Stimulated activated CD4-positive, alpha-beta T cell treated with anti-CD3 and anti-CD28 coated beads, TNF-alpha, amount 100 ng/mL, for 24 hours (primary cell): ENCODE measurements at places on chromosomes 13 and 19.
A peak's percentile ranks its signal among the peaks of the same experiment; 100 is the strongest.

- peak; percentile 14 for DNase-seq
These were observed 5.2 kb upstream of the ZNF507 start for GRCh38 chr19:32339988-32340874.

DNA sequence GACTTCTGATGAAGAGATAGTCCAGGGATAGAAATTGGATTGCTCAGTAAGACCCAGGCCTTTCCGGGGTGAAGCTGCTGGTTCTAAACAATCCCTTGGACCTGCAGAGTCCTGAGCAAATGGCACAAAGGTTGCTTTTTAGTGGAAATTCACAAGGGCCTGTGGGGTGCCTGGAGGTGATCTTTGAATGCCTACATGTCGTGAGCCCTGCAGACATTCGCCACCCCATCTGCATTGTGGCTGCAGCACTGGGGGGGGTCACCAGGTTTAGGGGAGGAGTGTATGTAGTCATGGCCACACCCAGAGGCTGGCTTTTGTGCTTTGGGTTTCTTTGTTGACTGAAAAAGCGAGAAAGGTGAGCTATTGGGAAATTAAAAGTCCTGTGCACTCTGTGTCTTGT, 41.4 kb downstream of the SLC7A9 start:
- DNase-seq, result no peak

DNA sequence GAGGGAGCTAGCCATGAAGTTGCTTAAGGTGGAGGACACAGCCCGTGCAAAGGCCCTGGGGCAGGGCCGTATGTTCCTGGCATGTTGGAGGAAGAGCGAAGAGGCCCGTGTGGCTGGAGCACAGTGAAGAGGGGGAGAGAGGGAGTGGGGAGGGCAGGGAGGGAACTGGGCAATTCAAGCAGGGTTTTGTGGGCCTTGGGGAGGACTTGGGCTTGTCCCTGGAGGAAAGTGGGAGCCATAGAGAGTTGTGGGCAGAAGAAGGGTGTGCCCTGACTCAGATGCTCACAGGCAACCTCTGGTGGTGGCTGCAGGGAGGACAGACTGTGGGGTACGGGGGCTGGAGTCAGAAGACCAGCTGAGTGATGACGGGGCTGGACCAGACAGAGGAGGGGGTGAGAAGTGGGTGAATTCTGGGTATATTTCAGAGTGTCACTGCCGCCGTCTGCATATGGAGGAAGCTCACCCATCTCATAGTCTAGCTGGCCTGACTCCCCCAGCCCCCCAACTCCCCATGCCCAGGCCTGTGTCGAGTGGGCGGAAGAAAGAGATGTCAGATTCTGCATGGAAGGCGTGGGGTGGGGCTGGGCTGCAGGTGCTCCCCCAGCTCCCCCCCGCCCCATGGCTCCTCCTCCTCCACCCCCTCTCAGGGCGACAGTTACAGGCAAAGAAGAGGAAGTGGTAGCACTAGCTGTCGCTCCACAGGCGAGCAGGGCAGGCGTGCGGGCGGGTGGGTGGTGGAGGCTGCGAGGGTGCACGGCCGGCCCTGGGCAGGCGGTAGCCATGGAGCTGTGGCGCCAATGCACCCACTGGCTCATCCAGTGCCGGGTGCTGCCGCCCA, at the start of gene VAV1:
VAV1 (plus strand) TSS at position 681 of the 838 bp plus-strand sequence; CDS start at position 781, 100 bp downstream.
- peak; percentile 62 for DNase-seq

- no peak for DNase-seq
These were observed 17.2 kb downstream of the POLRMT start for GRCh38 chr19:616062-616700.

- DNase-seq, result peak; percentile 94
These were observed at the start of gene MRPS31 for GRCh38 chr13:40770934-40771618. Gene MRPS31, minus strand, starts transcription at chr13:40771190. Its CDS starts 54 bp downstream, at chr13:40771136.

GRCh38 chr19:36638862-36639510, 27.7 kb downstream of the ZNF461 start:
- no peak for DNase-seq

DNA sequence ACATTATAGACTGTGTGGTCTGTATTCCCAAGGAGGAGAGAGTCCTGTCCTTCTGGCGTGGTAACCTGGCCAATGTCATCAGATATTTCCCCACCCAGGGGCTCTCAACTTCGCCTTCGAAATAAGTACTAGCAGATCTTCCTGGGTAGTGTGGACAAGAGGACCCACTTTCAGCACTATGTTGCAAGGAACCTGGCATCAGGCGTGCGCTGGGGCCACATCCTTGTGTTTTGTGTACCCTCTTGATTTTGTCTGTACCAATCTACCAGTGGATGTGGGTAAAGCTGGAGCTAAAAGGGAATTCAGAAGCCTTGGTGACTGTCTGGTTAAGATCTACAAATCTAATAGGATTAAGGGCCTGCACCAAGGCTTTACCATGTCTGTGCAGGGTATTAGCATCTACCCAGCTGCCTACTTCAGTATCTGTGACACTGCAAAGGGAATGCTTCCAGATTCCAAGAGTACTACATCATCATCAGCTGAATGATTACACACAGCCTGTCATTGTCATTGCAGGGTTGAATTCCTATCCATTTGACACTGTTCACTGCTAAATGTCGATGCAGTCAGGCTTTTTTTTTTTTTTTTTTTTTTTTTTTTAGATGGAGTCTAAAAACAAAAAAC, 148.0 kb downstream of the PRR20E start:
- DNase-seq, result no peak

- DNase-seq, result no peak
These were observed 17.5 kb upstream of the FLT3 start for GRCh38 chr13:28117689-28118377.

GRCh38 chr13:24687611-24688010, 7.4 kb downstream of the ATP12A start:
- no peak for DNase-seq

- DNase-seq, result no peak
These were observed 26.3 kb upstream of the ZNF83 start for GRCh38 chr19:52664461-52664860.

- DNase-seq, result no peak
These were observed 47.3 kb upstream of the GPR183 start for GRCh38 chr13:99354371-99354951.

DNA sequence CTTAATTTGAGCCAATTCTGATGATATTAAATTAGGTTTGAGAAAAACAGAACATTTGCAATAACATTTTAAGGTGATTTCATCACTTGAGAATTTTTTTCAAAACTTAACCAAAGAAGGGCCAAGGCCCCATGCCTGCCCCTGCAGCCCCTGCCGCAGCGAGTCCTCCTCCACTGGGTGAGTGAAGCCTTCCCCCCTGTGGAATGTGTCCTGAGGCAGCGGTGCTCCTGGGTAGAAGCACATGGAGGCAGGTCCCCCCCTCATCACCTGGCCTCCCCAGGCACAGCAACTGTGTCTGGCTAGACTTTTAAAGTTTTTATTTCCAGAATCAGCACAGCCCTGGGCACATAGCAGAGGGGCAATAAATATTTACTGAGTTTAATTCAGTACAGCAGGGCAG, 10.8 kb downstream of the SOX1 start:
- DNase-seq, result no peak

DNA sequence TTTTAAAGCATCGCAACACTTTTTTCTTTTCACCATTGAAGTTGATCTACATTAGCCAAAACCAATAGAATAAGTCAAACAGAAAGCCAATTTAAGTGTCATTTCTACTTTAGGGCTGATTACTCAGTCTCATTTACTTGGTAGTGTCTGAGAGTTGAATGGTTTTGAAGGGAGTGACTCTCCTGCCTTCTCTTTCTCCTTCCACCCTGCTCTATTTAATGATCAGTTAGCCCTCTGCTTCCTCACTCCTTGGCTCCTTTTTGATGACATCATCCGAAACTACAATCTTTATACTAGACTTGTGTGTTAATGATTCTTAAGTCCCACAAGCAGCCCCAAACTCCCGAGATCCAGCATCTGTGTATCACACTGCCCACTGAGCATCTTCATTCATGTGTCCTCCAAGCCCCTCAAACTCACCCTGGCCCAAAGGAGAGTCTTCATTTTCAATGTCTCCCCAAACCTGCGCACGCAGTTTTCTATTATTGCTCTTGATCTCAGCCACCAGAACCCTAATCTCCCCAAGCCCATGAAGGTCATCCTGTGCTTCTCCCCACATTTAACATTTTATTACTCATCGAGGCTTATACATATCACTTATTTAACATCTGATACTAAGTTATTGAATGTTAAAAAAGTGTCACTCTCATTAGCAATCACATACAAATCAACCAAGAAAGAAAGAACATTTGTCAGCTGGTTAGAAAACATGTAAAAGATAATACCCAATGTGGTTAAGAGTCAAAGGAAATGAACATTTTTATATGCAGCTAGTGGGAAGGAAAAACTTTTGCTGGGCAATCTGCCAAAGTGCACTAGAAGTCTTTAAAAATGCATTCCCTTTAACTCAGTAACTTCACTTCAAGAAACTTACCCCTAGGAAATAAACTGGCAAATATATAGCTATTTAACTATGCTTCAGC, 32.2 kb upstream of the ARGLU1 start:
- no peak for DNase-seq

GRCh38 chr19:56170261-56170660, 5.5 kb upstream of the GALP start:
- DNase-seq, result no peak

GRCh38 chr19:3370728-3371591, 4.6 kb downstream of the NFIC start:
- no peak for DNase-seq

DNA sequence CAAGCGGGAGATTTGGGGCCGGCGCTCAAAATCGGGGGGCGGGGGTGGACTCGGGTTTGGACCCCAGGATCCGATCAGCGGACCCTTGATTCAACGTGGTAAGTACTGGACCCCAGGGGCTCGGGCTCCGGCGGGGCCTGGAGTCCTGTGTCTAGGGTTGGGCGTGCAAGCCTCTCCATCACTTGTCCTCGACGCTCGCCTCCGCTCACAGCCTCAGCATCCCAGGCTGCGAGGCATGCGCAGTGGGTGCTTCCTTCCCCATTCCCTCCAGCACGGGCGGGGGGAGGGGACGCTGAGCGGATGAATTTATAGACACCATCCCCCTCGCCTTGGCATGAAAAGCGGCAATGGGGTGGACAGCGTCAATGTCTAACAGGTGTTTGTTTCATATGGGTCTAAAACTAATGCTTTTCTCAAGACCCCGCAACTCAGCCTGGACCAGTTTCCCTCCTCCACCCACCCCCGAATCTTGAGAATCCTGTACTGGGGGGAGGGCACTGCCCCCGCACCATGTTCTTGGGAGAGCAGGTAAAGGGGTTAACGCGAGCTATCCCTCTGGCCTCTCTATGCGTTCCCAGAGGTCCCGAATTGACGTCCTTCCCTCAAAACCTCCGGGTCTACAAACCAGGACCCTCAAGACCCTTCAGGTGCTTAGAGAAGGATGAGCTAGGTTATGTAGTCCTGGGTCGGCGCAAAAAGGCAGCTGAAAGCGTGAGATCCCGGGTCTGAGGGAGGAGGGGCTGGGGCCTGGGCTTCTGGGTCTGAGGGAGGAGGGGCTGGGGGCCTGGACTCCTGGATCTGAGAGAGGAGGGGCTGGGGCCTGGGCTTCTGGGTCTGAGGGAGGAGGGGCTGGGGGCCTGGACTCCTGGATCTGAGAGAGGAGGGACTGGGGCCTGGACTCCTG, 579 bp downstream of the CPT1C start:
- DNase-seq, result no peak

DNA sequence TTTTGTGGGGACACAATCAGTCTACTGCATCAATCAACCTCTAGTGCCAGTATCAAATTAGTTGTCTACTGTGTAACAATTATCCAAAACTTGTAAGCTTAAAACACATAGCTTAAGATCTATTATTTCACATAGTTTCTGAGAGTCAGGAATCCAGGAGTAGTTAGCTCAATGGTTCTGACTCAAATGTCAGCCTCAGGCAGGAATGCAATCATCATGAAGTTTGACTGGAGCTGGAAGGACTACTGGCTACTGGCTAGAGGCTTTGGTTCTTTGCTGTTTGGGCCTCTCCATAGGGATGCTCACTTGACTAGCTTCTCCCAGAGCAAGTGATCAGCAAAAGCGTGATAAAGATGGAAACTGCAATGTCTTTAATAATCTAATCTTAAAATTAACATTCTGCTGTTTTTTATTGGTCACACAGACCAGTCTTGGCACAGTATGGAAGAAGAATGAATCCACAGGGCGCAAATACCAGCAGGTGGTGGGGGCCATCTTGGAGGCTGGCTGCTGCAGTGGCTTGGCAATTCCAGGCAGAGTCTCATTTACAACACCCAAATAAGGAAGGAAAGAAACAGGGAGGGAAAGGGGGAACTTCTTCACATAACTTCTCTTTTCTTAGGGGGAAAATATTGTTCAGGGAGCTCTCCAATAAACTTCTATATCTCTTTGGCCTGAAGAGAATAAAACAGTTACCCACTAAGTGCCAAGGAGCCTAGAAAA, 15.7 kb downstream of the CAB39L start:
- no peak for DNase-seq

DNA sequence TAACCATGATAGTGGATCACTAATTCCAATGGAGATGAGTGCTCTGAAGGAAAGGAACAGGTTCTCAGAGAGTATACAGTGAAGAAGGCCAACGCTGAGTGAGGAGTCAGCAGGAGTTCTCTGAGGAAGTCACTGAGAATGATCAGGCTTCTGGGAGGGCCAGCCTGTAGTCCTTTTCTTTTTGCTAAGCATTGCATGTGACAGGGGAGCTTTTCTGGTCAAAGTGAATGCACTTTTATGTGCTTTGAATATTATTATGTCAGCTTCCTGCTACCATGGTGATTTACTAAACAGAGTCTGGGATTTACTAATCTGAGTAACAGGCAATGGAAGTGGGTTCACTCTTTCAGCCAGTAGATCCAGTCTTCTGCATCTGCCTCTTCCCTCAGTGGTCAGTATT, 81.1 kb upstream of the SERP2 start:
- no peak for DNase-seq

DNA sequence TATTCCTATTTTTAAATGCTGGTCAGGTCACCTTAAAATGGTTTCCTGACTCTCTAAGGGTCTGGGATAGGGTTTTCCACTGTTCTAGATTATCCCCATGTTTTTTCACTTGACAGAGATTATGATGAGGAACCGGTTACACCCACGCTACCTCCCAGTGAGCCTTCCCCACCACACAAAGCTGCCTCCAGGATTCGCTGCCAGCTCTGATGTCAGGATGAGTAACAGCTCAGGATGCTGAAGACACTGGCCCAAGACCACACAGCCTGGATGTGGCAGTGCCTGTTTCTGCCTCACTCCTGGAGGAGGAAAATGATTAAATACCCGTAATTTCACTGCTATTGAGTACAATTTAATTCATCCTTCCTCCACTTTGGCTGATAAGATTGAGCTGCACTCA, 22.9 kb downstream of the ZNF114 start:
- no peak for DNase-seq

DNA sequence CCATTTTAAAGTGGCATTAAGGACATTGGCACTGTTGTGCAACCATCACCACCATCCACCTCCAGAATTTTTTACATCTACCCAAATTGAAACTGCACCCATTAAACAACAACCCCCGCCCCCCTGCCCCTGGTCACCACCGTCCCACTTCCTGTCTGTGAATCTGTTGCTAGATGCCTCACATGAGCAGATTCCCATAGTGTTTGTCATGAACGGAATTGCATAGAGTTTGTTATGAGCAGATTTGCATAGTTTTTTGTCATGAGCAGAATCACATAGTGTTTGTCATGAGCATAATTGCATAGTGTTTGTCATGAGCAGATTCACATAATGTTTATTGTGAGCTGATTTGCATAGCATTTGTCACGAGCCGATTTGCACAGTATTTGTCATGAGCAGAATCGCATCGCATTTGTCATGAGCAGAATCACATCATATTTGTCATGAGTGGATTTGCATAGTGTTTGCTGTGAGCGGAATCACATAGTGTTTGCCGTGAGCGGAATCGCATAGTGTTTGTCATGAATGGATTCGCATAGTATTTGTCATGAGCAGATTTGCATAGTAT, 54.0 kb upstream of the GTF3A start:
- DNase-seq, result no peak
